ENCODE measurements at places on chromosomes 3 and 15. TPM values are rescaled to one million over a fixed set of nuclear protein-coding genes. Genes with fewer than 3 reads are reported as not detected.

UPK1B gene
- not detected for total RNA-seq

DNA sequence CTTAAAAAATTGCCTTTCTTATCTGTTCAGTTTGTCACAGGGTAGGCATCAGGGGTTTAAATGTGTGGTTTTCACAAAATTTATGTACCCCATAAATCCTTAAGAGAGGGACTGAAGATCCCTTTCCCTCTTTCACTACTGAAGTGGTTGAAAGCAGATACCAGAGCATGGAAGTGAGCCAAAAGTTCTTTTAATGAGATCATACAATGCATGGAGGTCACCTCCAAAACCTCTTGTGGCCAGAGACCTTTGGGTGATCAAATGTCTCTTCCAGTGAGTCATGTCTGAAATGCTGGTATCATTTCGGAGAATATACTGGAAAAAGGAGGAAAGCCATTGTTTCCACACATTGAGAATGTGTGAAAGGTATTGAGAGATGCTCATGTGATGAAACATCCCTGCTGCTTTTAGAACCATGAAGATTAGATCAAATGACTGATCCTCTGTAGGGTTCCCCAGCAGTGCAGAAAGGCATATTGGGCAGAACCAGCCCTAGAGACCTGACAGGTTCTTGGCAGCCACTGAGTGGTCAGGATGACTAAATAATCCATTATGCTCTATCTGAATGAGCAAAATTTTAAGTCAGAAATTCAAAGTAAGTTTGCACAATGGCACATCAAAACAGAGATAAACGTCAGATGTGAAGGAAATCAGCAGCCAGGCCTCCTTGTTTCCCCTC is 165.8 kb upstream of the SLC2A2 start:
- no peak for DNase-seq

- no peak for DNase-seq
Observed at GRCh38 chr3:85570819-85571218, 612.0 kb downstream of the CADM2 start.

DNA sequence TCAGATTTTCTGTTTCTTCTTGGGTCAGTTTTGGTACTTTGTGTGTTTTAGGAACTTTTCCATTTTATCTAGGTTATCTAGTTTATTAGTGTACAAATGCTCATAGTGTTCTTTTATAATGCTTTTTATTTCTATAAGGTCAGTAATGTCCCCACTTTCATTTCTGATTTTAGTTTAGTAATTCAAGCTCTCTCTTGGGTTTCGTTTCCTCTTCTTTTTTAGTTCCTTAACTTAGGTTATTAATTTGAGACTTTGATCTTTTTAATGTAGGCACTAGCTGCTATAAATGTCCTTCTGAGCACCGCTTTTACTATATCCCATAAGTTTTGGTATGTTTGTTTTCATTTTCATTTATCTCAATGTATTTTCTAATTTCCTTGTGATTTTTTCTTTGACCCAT is 27.0 kb upstream of the CD200R1L start:
- DNase-seq: no peak

GRCh38 chr3:23633261-23633960 is 172.3 kb upstream of the UBE2E1 start:
- DNase-seq: no peak

DNA sequence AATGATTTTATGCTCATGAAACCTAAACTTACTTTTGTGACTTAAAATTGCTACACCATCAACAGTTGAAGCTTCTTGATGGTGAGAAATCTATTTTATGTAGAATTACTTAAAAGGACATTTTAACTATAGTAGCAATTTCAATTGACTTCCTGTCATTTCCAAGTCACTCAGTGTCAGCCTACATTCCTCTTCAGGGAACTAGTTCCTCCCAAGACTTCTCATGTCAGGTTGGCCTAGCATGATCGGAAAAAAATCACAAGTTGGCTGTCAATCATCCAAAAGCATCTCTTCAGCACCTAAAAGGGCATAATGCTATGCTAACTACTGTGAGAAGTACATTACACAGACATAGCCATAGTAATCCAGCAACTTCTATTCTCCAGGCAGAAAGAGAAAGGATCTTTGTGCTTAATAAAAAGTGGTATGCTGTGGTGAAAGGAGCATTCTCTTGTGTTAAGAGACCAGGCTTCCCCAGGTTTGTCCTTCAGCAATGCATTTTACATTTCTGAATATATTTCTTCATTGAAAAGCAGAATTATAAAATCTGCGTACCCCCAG is 893.7 kb downstream of the AGBL1 start:
- no peak for DNase-seq

DNA sequence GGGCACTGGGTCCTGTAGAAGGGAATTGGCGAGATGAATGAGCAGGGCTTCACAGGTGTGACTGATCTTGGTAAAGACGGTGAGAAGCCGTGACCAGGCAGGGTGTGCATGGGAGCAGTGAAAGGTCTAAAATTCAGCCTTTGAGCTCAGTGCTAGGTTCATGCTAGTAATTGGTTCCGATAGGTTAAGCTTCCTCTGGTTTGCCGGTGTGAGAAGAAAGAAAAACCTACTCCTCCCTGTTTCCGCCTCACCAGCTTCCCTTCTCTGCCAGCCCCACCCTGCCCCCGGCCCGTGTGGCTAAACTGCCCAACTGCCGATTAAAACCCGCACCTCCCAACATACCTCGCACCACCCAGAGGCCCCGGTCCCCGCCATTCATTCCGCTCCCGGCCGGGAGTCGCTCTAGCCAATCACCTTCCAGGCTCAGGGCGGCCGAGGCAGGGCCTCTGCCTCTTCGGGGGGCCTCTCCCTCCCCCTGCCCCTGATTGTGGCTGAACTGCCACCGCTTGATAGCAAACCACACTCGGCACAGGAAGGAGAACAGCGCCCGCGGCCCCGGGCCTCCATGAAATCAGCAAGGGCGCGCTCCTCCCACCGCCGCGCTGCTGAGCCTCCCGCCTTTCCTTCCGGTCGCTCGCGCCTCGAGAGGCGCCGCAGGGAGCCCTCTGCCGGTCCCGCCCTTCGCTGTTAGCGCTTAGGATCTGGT is 7.3 kb upstream of the NRROS start:
- DNase-seq: peak; percentile 91

All from HT-29 (cell line).